ENCODE measurements at places on chromosomes 4 and X. TPM values are rescaled to one million over a fixed set of nuclear protein-coding genes. Genes with fewer than 3 reads are reported as not detected.

CLDN34 gene
- not detected for total RNA-seq

DNA sequence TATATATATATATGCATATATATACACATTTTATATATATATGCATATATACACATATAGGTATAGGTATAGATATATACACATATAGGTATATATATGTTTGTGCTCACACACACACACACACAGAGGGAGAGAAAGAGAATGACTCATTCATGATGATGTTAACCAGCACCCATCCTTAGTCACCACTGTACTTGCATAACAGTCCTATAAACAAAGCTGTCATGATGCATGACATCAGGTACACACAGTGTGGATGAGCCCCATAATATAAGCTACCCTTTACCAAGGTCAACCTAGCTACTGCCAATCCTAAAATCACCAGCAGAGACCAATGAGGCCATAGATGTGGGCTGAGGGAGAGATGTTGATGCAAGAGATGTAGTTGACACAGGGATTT, 1408.0 kb downstream of the RAPGEF2 start:
- no peak for DNase-seq

- no peak for DNase-seq
These were observed at the start of gene RNF150 for GRCh38 chr4:141133146-141133998. Gene RNF150, minus strand, starts transcription at chr4:141133469.

- DNase-seq: no peak
These were observed 148.1 kb downstream of the NWD2 start for GRCh38 chr4:37392521-37393255.

GRCh38 chr4:142285222-142285583, 560.9 kb downstream of the INPP4B start:
- no peak for DNase-seq

DNA sequence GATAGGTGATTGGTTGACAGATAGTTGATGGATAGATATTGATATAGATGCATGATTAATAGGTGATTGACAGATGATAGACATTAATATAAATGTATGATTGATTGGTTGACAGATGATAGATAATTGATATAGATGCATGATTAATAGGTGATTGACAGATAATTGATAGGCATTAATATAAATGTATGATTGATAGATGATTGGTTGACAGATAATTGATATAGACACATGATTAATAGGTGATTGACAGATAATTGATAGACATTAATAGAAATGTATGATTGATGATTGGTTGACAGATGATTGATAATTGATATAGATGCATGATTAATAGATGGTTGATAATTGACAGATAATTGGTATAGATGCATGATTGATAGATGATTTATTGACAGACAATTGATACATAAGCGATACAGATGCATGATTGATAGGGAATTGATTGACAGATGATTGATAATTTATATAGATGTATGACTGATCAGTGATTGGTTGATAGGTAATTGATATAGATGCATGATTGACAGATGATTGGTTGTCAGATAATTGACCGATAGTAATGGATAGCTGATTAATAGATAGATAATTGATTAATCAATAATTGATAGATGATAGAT, 44.9 kb upstream of the PPP2R3B start:
- no peak for DNase-seq

- no peak for DNase-seq
These were observed 37.3 kb downstream of the PSAPL1 start for GRCh38 chr4:7397206-7398103.

All from naive thymus-derived CD8-positive, alpha-beta T cell (primary cell).